ENCODE measurements at places on chromosomes 7 and 10.

- DNase-seq = no peak
These were observed 43.3 kb upstream of the BTBD16 start for GRCh38 chr10:122227754-122228153.

DNA sequence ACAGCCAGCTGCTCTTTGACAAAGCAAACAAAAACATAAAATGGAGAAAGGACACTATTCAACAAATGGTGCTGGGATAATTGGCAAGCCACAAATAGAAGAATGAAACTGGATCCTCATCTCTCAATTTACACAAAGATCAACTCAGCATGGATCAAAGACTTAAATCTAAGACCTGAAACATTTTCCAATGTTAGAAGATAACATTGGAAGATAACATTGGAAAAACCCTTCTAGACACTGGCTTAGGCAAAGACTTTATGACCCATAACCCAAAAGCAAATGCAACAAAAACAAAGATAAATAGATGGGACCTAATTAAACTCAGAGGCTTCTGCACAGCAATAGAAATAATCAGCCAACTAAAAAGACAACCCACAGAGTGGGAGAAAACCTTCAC lies 425.7 kb upstream of the SEMA3D start:
- peak; percentile 90 for DNase-seq

DNA sequence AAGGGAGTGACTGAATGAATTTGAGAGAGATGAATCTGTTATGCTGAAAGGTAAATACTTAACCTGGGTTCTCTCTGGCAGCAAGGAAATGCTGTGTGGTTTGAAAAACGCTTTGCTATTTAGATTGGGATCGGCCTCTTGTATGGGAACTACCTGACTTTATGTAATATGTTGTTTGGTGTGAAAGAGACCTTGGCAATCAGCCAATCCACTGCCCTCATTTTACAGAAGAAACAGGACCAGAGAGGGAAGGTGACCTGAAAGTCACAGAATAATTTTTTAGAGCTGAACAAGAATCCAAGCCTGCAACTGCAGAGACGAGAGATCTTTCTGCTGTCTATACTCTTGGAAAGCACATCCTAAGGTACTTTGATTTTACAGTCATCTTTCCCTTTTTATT lies 1.0 kb downstream of the BUD31 start:
- DNase-seq = no peak

- DNase-seq = no peak
These were observed 1.4 kb upstream of the PILRB start for GRCh38 chr7:100356416-100357068.

DNA sequence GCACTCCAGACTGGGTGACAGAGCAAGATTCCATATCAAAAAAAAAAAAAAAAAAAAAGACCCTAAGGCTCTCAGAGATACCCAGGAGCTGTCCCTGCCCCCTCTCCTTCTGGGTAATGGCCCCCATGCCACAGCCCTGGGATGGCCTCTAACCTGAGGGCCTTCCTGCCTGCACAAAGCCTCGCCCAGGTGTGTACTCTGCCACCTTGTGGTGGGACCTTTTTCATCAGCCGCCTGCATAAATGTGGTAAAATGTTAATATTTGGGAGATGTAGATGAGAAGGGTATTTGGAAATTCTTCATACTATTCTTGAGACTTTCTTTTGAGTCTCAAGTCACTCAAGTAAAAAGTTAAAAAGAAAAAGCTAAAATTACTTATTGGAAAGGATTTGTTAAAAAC lies 46.3 kb upstream of the RNF216 start:
- no peak for DNase-seq

- DNase-seq = no peak
These were observed 51.3 kb upstream of the VOPP1 start for GRCh38 chr7:55623617-55624016.

DNA sequence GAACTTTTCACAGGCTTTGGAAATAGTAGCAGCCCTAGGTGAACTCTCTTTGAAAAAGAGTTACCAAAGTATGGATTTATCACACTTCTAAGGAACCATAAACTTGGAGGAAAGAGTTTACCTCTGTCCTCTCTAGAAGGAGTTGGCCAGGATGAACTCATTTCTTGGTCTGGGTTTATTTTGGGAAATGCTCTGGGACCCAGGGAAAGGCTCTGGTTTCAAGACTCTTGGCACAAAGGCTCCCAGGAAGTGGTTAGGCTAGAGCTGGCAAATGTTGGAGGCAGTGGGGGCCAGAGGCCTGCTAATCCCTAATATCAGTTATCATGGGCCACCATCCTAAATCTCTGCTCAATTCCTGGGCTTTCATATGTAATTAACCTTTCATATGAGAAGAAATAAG lies 36.3 kb upstream of the CDK6 start:
- no peak for DNase-seq
